Right renal pelvis (tissue), 4 donors: ENCODE measurements at places on chromosomes 13 and 19. TPM values are rescaled to one million over a fixed set of nuclear protein-coding genes. Genes with fewer than 3 reads are reported as not detected.

GRCh38 chr19:40604171-40604646 is 3.0 kb downstream of the LTBP4 start:
- no peak for DNase-seq

Gene OR10H5
- polyA plus RNA-seq = not detected

Gene SLC10A2
- polyA plus RNA-seq = 0.94 TPM

- no peak for DNase-seq
Measured at GRCh38 chr13:111401151-111401550, 80.7 kb downstream of the TEX29 start.
